Dorsolateral prefrontal cortex (tissue), 122 donors: ENCODE measurements at places on chromosomes 5 and 9. TPM values are rescaled to one million over a fixed set of nuclear protein-coding genes. Genes with fewer than 3 reads are reported as not detected.

Gene BTNL8
- total RNA-seq: not detected

Gene FAM78A
- 8.6 TPM for total RNA-seq

Gene HDHD3
- total RNA-seq: 14.9 TPM

Gene FRRS1L
- 221 TPM for total RNA-seq

Gene RXFP3
- total RNA-seq: 0.26 TPM

Gene PCDHA1
- 1.5 TPM for total RNA-seq

Gene CETN3
- total RNA-seq: 19.4 TPM

Gene KIAA1958
- 29.5 TPM for total RNA-seq

Gene DBN1
- 94.8 TPM for total RNA-seq

Gene CDC20B
- total RNA-seq: 0.22 TPM

Gene CDH18
- 110 TPM for total RNA-seq

Gene MYMK
- not detected for total RNA-seq

Gene SLC46A2
- 0.76 TPM for total RNA-seq

Gene AMBP
- not detected for total RNA-seq

Gene SYNPO
- total RNA-seq: 194 TPM

Gene OTULINL
- total RNA-seq: 4.9 TPM

Gene EXOSC2
- 33.2 TPM for total RNA-seq

Gene SPARC
- total RNA-seq: 488 TPM

Gene PTGER4
- 1.9 TPM for total RNA-seq

Gene GARIN3
- total RNA-seq: not detected

Gene INSL6
- total RNA-seq: not detected

Gene FOXI1
- not detected for total RNA-seq

Gene FGF10
- total RNA-seq: 1.8 TPM

Gene KIF4B
- total RNA-seq: 0.21 TPM

Gene C9orf50
- total RNA-seq: not detected

Gene ADAMTS6
- 5.2 TPM for total RNA-seq

Gene AGXT2
- total RNA-seq: not detected

Gene ARID3C
- total RNA-seq: 0.95 TPM

Gene SPINK1
- total RNA-seq: not detected

Gene JAKMIP2
- total RNA-seq: 41.0 TPM

Gene POLR1E
- 15.3 TPM for total RNA-seq

Gene TTC39B
- 24.5 TPM for total RNA-seq

Gene SLC34A1
- total RNA-seq: not detected

Gene IFNA21
- total RNA-seq: not detected

Gene ECM2
- 5.5 TPM for total RNA-seq

Gene EPB41L4B
- total RNA-seq: 32.1 TPM

Gene DBH
- total RNA-seq: 0.53 TPM

Gene ZNF658
- 9.4 TPM for total RNA-seq

Gene HAVCR2
- total RNA-seq: 4.5 TPM

Gene CARTPT
- 6.2 TPM for total RNA-seq

Gene PCDHGA7
- 5.3 TPM for total RNA-seq

Gene NUDT2
- 25.6 TPM for total RNA-seq

Gene SOX30
- not detected for total RNA-seq

Gene TEX48
- not detected for total RNA-seq
